ENCODE measurements at places on chromosomes 2 and 18. TPM values are rescaled to one million over a fixed set of nuclear protein-coding genes. Genes with fewer than 3 reads are reported as not detected.
A peak's percentile ranks its signal among the peaks of the same experiment; 100 is the strongest.

Gene PAIP2B
- 7.6 TPM for total RNA-seq

Gene ITGB6
- 25.2 TPM for total RNA-seq

Gene MC5R
- not detected for total RNA-seq

Gene GREB1
- 9.1 TPM for total RNA-seq

Gene ANKRD29
- total RNA-seq, result 11.7 TPM

Gene STPG4
- total RNA-seq, result not detected

Gene ZDBF2
- 30.4 TPM for total RNA-seq

DNA sequence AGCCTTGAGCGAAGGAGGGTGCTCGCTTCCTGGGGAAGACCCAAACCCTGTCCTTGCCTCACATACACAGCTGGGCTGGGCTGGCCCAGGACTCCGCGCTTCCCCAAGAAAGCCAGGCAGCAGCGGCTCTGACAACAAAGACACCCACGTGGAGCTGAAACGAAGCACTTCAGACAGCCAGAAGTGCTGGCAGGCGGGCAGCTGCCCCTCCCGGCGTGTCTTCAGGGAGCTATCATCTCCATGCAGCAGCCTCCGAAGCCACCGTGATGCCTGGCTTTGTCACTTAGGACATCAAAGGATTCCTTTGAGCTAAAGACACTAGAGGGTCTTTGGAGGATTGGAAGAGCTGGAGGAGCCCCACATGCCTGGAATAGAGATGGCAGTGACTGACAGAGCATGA, 35.2 kb downstream of the C1QL2 start:
- DNase-seq, result no peak

GRCh38 chr2:85886590-85886989, 2.2 kb downstream of the ST3GAL5 start:
- DNase-seq, result no peak

GRCh38 chr2:68319398-68320117, at the start of gene CNRIP1:
TSS of gene CNRIP1 (minus strand) at chr2:68319949. CDS start at chr2:68319400, 549 bp downstream.
- DNase-seq, result peak; percentile 61

- no peak for DNase-seq
Observed at GRCh38 chr2:134461511-134461910, 207.6 kb downstream of the MGAT5 start.

GRCh38 chr2:198053148-198053547, 248.8 kb downstream of the PLCL1 start:
- DNase-seq, result no peak

DNA sequence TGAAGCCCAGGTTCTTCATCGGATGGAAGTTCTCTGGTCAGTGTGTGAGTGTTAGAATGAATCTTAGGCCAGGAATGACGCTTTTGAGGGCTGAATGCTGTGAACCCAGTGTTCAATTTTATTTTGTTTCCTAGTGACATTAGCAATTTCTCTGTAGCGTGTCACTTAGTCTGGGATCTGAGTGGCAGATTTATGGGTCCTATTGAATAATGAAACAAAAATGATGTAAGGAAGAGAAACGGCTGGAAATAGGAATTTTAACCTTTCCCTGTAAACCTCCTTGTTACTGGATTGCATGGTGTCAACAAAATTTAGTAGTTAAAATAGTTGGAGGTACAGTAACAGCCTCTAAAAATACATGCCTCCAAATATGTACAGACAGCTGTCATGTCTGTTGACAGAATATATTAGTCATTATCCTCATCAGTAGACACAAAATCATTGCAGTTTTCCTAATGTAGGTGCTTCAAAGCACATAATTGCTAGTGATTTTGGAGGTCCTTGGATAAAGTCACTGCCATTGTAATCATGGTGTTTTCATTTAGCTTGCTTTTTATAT, 223.8 kb upstream of the SPRED2 start:
- no peak for DNase-seq

- peak; percentile 33 for DNase-seq
Observed at GRCh38 chr2:108534584-108535356, 500 bp downstream of the LIMS1 start.

GRCh38 chr2:213121690-213122089, 29.7 kb downstream of the IKZF2 start:
- DNase-seq, result no peak

- no peak for DNase-seq
Observed at GRCh38 chr2:118059919-118060478, 28.3 kb upstream of the INSIG2 start.

DNA sequence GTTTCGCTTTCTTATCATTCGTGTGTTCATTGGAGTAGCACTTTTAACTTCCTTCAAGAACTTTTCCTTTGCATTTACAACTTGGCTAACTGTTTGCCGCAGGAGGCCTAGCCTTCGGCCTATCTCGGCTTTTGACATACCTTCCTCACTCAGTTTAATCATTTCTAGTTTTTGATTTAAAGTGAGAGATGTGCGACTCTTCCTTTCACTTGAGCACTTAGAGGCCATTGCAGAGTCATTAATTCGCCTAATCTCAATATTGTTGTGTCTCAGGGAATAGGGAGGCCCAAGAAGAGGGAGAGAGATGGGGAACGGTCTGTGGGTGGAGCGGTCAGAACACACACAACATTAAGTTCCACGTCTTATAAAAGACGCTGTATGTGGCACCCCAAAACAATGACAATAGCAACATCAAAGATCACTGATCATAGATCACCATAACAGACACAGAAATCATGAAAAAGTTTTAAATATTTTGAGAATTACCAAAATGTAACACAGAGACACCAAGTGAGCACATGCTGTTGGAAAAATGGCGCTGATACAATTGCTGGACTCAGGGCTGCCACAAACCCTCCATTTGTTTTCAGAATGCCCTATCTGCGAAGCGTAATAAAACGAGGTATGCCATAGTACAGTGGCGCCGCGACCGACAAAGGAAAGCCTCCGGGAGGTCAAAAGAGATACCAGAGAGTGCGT, 553 bp downstream of the TIGD1 start:
- no peak for DNase-seq

GRCh38 chr18:66138642-66139041, 387.8 kb downstream of the CDH7 start:
- DNase-seq, result no peak

GRCh38 chr2:189933911-189934399, 128.6 kb downstream of the MSTN start:
- no peak for DNase-seq

GRCh38 chr2:46171411-46171953, 125.7 kb upstream of the EPAS1 start:
- no peak for DNase-seq

DNA sequence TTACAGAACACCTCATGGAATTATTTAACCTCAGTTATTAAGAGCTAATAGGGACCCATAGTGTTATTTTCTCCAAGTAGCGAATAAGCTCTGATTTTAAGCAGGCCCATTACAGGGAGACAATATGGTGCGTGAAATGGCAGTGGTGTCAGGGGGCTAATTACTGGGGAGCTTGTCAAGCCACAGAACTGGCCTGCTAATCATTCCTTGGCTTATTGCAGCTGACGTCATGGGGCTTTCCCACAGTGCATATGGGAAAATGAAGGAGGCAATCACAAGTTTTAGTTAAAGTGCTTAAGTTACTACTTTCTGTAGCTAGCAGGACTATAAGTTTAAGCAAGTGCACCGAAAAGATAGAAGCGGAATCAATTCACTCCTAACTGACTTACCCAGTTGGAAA, 262.5 kb downstream of the TGIF1 start:
- no peak for DNase-seq

- no peak for DNase-seq
Observed at GRCh38 chr18:22542406-22542835, 124.7 kb upstream of the CTAGE1 start.

DNA sequence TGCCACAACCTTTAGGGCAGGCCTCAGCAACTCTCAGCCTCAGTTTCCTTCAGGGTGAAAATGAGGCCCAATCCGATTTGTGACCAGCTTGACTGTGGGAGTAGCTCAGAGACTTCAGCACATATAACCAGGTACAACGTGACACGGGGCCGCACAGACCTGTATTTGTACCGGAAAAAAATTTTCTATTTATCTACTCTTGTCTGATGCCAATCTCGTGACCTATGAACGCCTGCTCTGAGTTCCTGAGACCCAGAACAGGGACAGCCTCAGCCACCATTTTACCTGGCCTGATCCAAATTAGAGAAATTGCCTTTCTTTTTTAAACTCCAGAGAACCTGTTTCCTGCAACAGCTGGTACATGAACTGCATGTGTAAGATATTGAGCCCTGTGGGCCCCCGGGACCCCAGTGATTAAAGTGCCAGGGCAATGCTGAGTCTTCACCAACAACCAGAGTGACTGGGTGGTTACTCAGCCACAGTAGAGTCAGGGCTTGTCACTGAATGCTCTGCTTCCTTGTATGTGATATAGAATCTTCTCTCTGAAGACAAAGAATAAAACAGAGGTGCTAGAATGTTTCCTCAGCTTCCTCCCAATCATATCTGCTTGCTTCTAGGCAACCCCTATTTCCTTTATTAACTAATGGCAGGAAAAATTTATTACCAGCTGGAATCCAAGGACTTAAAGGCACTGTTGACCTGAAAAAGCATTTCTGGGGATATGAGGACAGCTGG, 47.8 kb upstream of the FZD7 start:
- DNase-seq, result no peak

DNA sequence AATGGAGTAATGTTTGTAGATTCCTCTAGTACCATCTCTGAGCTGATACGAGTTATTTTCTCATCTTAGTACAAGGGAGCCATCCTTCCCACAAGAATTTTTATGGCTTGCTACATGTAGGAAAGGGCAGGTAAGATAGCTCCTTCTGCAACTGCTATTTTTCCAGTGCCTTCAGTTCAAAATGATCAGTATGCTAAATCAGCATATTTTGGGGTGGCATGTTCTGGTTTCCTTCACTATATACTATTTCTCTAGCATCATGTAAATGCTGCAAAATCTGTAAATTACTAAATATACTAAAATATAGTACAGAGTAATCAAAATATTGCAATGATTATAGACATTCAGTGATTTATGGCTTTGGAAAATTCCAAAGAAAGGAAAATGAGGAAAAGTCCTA, 1230.0 kb upstream of the CHAC2 start:
- DNase-seq, result no peak

GRCh38 chr2:172350839-172351479, 76.4 kb upstream of the ITGA6 start:
- no peak for DNase-seq

DNA sequence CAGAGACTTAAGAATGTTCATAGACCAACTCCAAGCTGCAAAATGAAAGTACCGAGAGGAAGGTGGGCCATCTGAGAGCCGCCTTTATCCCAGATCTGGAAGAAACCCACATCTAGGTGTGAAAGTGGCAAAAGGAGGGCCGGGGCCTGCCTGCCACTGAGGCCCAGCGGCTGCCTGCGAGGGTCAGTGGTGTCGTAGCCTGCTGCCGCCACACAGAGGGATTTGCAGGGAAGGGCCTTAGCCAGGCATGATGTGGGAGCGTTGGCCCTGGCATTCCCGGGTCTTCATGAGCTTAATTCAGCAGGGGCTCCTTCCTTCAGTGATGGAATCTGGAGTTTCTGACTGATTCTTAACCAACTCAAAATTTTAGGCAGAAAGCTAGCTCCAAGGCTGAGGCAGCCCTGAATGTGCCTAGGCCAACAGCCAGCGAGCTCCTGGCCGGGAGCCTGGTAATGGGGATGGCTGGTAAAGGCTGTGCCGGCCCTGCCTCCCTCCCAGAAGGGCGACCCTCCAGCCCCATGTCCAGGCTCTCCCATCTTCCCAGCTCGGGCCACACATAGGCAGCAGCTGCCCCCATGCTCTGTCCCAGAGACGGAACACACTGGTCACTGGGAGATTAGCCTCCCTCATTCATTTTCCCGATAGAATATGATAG, 230.1 kb downstream of the AGAP1 start:
- DNase-seq, result no peak

DNA sequence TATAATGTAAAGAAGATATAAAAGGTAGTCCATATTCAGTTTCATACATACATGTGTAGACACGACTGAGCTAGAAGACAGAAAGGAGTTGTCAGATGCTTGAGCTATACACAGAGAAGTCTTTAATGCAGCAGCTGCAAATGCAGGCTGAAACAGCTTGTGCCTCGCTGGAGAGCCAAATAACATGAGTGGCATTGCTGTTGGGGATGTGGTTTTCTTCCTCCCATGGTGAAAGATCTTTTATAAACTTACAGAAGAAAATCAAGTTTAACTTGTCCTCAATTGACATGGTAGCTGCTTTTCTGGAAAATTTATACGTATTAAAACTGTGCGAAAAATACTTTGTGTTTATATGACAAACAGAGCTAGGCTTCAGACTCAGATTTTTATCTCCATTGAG, 16.4 kb upstream of the IL1R1 start:
- DNase-seq, result no peak

GRCh38 chr2:130198343-130198742, at the start of gene TUBA3E:
TSS of gene TUBA3E (minus strand) at chr2:130198439. CDS start at chr2:130198360, 79 bp downstream.
- no peak for DNase-seq

DNA sequence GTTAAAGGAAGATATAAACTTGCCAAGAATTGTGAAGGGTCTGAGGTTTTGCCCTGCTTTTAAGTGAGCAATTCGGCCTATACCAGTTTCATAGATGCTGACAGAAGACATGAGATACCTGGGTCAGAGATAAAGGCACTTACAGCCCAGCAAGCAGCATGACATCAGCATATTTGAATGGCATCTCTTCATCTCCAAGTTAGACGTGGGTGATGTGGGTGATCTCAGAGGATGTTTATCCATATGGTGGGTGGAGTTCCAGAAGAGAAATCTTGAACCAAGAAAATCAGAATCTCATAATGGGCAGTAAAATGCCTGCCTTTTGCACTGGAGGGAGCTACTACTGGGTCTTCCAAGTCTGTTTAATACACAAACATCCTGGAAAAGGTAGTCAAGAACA, 44.7 kb downstream of the GYPC start:
- no peak for DNase-seq

GRCh38 chr2:95342556-95343320, 45.6 kb downstream of the KCNIP3 start:
- no peak for DNase-seq

- DNase-seq, result no peak
Observed at GRCh38 chr2:56100791-56101312, 82.9 kb upstream of the CCDC85A start.

DNA sequence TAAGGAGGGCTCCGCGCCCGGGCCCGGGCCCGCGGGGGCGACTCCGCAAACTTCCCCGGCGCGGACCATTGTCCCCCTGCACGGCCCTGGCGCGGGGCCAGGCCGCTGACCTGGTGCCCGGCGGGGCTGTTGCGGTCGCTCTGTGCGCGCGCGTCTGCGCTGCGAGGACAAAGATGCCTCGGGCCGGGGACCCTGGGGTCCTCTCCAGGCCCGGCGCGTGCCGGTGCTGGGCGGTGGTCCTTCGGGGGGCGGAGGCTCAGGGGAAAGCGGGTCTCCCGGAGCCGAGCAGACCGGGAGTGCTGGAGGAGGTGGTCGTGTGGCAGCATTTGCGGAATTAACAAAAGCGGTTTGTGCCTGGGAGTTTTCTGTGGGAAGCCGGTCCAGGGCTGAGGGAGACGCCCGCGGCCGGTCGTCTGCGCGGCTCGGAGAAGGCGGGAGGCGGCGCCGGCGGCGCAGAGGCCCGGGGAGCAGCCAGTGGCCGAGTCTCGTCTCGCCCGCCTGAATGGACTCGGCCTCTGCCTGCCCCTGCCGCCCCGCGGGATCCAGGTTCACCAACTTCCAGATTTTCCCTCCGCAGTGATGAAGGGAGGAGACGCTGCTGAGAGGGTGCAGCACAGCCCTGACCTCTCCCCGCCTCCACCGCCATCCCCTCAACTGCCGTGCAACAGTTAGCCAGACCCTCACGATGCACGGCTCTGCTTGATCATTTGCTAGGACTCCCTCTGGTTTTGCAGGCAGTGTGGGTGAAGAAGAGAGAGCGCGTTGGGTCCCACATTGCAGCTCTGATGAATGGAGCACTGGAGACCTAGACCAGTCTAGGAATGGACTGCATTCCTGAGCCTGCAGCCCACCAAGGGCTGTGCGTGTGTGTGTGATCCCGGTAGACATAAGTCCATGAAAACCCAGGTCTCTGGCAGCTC, 705 bp downstream of the EFR3B start:
- no peak for DNase-seq

- no peak for DNase-seq
Observed at GRCh38 chr2:107091163-107091864, 205.3 kb upstream of the ST6GAL2 start.
